ENCODE measurements at places on chromosomes 1 and 21. TPM values are rescaled to one million over a fixed set of nuclear protein-coding genes. Genes with fewer than 3 reads are reported as not detected.

The RGS4 gene
- total RNA-seq = not detected

The NRDC gene
- total RNA-seq = 122 TPM

The IGSF5 gene
- total RNA-seq = not detected

The COL16A1 gene
- total RNA-seq = not detected

The RNASEL gene
- total RNA-seq = 3.3 TPM

The FCRL5 gene
- total RNA-seq = 0.54 TPM

The LCE2B gene
- total RNA-seq = not detected

The SH2D5 gene
- total RNA-seq = not detected

The FPGT gene
- 3.0 TPM for total RNA-seq

The CHAF1B gene
- total RNA-seq = 7.7 TPM

The LDLRAD1 gene
- not detected for total RNA-seq

The ITSN1 gene
- total RNA-seq = 2.7 TPM

The BTBD8 gene
- total RNA-seq = 4.0 TPM

The SLAMF6 gene
- 88.2 TPM for total RNA-seq

The SLC45A1 gene
- total RNA-seq = 0.52 TPM

The SLFNL1 gene
- total RNA-seq = 0.09 TPM

The OR2L8 gene
- not detected for total RNA-seq

The PTPN7 gene
- 241 TPM for total RNA-seq

The SH2D2A gene
- 155 TPM for total RNA-seq

The TCHHL1 gene
- not detected for total RNA-seq

The ZNF648 gene
- not detected for total RNA-seq

The LRRN2 gene
- 0.10 TPM for total RNA-seq

The GPR161 gene
- total RNA-seq = not detected

The SMG5 gene
- total RNA-seq = 87.6 TPM

The SFN gene
- not detected for total RNA-seq

The SLC26A9 gene
- total RNA-seq = not detected

The WNT9A gene
- total RNA-seq = not detected

The SPRR2B gene
- not detected for total RNA-seq

The ACBD3 gene
- 33.3 TPM for total RNA-seq

The RIPPLY3 gene
- not detected for total RNA-seq

The NCMAP gene
- total RNA-seq = not detected

The GPR25 gene
- total RNA-seq = 2.7 TPM

The NTMT2 gene
- not detected for total RNA-seq

The LCE6A gene
- not detected for total RNA-seq

The FCRL6 gene
- 298 TPM for total RNA-seq

The LCE2A gene
- total RNA-seq = not detected

The PLCH2 gene
- 106 TPM for total RNA-seq

The ANKRD65 gene
- not detected for total RNA-seq

The RGS8 gene
- total RNA-seq = not detected

The PGLYRP4 gene
- total RNA-seq = not detected

The OR2L5 gene
- not detected for total RNA-seq

The GREM2 gene
- total RNA-seq = 0.08 TPM

All from natural killer cell (primary cell).